Stomach (tissue), 19 donors: ENCODE measurements at places on chromosomes 4 and X. TPM values are rescaled to one million over a fixed set of nuclear protein-coding genes. Genes with fewer than 3 reads are reported as not detected.

SMIM10 gene
- 0.58 TPM for total RNA-seq

SLC6A8 gene
- total RNA-seq = 17.7 TPM

PFKFB1 gene
- 0.87 TPM for total RNA-seq

POU4F2 gene
- not detected for total RNA-seq

UCHL1 gene
- total RNA-seq = 43.4 TPM

BEX3 gene
- total RNA-seq = 41.2 TPM

KCNIP4 gene
- total RNA-seq = not detected

F11 gene
- total RNA-seq = not detected

CSN1S1 gene
- not detected for total RNA-seq

DNA sequence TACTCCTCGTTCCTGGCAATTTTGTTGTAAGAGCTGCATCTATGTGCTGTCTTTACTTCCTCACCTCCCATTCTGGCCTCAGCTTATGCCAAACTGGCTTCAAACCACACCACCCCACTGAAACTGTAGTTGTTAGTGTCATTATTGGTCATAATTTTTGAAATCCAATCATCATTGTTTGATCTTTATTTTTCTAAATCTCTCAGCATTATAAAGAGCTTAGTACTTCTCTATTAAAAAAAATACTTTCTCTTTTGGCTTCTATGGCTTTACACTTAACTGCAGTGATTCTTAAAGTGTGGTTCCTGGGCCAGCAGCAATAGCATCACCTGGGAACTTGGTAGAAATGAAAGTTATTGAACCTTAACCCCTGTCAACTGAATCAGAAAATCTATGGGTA is 83.5 kb upstream of the GRPR start:
- no peak for DNase-seq

DNA sequence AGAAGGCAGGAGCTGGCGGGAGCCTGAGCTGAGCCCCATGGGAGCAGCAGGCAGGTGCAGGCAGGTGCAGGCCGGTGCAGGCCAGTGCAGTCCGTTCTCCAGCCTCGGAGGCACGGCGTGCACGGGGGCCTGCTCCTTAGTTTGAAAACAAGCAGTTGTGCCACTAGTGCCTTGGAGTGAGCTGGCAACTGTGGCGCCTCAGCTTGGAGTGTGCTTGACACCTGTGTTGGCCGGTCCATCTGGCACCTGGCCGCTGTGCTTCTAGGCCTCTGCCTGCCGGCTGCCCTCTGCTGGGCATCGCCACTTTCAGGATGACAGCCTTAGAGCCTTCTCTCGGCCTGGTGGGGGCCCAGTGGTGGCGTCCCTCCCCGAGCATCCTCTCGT is 47.9 kb downstream of the RGS12 start:
- DNase-seq = peak; percentile 38

DNA sequence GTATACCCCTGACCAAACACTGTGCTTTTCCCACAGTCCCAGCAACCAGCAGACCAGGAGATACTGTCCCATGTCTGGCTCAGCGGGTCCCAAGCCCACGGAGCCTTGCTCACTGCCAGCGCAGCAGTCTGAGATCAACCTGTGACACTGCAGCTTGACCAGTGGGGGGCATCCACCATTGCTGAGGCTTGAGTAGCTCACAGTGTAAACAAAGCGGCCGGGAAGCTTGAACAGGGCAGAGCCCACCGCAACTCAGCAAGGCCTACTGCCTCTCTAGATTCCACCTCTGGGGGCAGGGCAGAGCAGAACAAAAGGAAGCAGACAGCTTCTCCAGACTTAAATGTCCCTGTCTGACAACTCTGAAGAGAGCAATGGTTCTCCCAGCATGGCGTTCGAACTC is 58.1 kb downstream of the SLC10A6 start:
- DNase-seq = no peak

DNA sequence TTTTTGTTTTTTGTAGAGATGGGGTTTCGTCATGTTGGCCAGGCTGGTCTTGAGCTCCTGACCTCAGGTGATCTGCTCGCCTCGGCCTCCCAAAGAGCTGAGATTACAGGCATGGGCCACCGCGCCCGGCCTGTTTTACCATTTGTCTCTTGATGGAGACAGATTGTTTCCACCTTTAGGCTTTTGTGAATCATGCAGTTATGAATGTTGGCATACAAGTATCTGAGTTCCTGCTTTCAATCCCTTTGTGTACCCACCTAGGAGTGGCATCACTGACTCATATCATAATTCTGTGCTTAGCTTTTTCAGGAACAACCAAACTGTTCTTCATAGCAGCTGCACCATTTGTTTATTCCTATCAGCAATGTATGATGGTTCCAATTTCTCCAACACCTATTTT is 20.2 kb upstream of the MGST2 start:
- DNase-seq = no peak

DNA sequence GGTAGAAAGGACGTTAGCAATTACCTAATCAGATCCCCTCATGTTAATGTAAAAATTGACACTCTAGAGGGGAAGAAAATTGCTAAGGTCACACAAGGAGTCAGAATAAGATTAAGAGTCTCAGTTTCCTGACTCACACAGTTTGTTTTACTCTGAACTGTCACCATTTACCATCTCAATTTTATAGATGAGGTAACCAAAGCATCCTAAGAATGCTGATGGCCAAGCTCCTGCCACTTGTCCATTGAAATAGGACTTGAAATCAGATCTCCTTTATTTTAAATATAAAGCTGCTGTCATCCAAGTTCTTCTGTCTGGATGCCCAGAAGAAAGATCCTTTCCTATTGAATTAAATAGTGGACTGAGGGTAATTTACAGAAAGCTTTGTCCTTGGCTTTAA is 114.8 kb upstream of the VAMP7 start:
- DNase-seq = no peak

GRCh38 chr4:155666344-155667221 is at the start of gene GUCY1A1:
Gene GUCY1A1, plus strand, starts transcription at chr4:155666848. Its CDS starts 30,020 bp downstream, at chr4:155696868.
- peak; percentile 82 for DNase-seq

DNA sequence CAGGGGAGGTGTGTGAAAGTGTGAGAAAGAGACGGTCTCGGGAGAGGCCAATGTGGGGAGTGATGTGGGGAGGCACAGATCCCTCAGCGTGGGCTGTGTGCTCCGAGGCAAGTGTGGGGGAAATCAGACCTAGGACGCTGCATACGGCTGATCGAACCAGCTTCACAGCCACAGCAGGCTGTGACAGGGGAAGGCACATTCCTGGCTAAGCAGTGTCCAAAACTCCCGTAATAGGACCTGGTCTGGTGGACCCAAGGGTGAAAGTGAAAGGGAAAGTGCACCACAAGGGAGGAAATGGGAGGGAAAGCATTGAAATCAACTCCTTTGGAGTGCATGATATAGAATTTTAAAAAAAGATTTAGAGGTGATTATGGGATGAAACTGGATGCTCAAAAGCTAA is 10.9 kb upstream of the RHOXF2 start:
- no peak for DNase-seq

GRCh38 chr4:100042235-100042634 is 92.2 kb upstream of the H2AZ1 start:
- no peak for DNase-seq

DNA sequence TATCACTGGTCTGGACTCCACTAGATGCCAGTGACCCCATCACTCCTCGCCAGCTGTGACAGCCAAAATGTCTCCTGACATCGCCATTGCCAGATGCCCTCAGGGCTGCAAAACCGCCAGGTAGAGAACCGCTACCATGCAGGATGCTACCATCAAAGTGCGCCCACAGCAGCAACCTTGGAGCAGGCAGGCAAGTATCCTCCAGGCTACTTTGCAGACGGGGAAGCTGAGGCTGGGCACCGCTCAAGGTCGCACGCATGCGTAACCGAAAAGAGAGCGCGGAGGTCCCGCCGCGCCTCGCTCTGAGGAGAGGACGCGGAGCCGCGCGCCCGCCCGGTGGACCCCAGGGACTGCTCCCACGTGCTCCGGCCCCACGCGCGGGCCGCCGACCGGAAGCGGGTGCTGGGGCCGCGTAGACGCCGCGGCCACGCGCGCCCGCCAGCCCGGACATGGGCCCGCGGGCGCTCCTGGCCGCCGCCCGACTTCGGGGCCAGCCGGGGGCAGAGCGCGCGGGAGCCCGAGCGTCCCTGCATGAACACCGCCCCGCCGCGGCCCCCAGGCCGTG is at the start of gene STS:
Gene STS, plus strand, starts transcription at position 300 of the 565 bp plus-strand sequence. CDS start 105,488 bp downstream, outside the sequence.
- no peak for DNase-seq

GRCh38 chrX:41580423-41581064 is 108.2 kb upstream of the GPR34 start:
- DNase-seq = no peak

DNA sequence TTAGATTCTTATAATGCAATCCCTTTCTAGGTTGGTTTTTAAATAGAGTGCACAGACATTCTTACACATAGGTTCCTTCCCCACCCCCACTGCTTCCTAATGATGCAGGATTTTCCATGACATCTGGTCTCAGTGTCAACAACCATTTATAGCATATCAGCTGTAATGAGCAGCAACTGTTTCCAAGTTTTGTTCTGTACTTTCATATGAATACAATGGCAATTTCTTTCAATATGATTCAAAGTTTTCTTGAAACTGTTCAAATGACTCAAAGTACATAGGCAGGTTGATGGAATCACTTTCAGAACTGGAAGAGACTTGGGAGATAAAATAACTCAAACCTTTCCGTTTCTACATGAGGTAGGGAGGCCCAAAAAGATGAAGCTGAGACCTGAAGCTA is 220.7 kb downstream of the CAMK2D start:
- DNase-seq = no peak
